ENCODE measurements at places on chromosomes 11 and 22.

DNA sequence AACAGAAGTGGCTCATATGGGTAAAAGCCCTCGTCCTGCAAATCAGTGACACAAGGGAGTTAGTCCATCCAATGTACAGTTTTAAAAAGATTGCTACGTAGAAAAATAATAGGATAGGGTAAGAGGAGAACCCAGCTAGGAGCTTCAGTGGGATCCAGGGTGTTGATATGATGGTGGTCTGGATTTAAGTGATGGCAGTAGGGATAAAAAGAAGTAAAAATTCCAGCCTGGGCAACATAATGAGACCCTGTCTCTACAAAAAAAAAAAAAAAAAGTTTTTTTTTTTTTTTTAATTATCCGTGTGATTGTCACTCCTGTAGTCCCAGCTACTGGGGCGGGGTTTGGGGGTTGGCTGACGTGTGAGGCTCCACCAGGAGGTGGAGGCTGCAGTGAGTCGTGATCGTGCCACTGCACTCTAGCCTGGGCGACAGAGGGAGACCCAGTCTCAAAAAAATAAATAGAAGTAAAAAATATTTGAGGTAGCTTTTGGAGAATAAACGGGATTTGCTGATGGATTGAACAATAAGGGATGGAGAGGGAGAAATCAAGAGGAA lies 7.0 kb upstream of the L3MBTL2 start:
- DNase-seq = peak; percentile 41

- DNase-seq = no peak
These were observed 50.2 kb downstream of the ZNF280B start for GRCh38 chr22:22458387-22458786.

GRCh38 chr11:65291613-65292012 lies 23.1 kb upstream of the CDC42EP2 start:
- DNase-seq = no peak

- DNase-seq = no peak
These were observed 50.5 kb downstream of the CLTCL1 start for GRCh38 chr22:19240813-19241592.

DNA sequence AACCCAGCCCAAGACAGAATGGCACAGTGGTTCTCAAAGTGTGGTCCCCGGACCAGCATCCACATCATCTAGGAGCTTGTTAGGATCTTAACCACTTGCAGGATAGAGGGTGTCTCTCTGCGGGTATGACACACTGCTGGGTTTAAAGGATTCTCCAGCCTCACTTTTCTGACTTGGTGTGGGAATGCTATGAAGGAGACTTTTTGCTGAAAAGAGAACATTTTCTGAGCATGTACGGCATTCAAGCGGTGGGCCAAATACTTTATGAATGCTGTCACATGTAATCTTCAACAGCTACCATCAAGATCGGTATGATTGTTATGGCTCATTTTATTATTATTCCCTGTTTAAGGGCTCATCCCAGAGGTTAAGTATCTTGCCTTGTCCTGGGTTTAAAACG lies 1.8 kb upstream of the CD82 start:
- no peak for DNase-seq

Measured in Jurkat, Clone E6-1 (cell line).